T follicular helper cell (primary cell): ENCODE measurements at places on chromosomes 1 and 21.

DNA sequence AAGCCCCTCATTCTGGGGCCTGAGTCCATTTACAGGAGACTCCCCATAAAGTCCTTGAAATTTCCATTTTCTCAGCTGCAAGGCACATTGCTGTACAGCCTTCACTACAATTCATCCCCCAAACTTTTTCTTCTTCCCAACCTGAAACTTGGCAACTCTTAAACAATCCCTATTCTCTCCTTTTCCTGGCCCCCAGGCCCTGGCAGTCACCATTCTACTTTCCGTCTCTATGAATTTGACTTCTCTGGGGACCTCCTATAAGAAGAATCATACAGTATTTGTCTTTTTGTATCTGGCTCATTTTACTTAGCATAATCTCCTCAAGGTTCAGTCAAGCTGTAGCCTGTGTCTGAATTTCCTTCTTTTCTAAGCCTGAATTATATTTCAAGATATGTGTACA is 332.9 kb downstream of the PCP4 start:
- no peak for DNase-seq

DNA sequence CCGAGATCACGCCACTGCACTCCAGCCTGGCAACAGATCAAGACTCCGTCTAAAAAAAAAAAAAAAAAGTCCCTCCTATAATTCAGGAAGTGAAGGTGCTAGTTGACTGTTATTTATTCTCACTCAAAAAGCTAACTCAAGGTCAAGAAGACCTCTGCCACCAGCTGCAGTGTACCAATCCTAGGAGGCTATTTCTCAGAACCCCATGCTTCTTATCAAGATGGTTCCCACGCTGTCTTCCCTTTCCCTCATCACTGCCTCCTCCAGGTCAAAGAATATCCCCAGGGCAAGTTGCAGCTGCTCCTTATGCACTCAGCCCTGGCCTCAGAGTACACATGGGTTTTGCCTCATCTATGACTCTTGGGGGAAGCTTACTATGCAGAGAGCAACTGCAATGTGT is 53.6 kb downstream of the RERE start:
- no peak for DNase-seq

- DNase-seq: no peak
Measured at GRCh38 chr1:117780687-117781475, 148.5 kb downstream of the GDAP2 start.

- no peak for DNase-seq
Measured at GRCh38 chr1:212613440-212614335, 5.1 kb downstream of the ATF3 start.

GRCh38 chr1:33965086-33965485 is 101.2 kb downstream of the HMGB4 start:
- no peak for DNase-seq

DNA sequence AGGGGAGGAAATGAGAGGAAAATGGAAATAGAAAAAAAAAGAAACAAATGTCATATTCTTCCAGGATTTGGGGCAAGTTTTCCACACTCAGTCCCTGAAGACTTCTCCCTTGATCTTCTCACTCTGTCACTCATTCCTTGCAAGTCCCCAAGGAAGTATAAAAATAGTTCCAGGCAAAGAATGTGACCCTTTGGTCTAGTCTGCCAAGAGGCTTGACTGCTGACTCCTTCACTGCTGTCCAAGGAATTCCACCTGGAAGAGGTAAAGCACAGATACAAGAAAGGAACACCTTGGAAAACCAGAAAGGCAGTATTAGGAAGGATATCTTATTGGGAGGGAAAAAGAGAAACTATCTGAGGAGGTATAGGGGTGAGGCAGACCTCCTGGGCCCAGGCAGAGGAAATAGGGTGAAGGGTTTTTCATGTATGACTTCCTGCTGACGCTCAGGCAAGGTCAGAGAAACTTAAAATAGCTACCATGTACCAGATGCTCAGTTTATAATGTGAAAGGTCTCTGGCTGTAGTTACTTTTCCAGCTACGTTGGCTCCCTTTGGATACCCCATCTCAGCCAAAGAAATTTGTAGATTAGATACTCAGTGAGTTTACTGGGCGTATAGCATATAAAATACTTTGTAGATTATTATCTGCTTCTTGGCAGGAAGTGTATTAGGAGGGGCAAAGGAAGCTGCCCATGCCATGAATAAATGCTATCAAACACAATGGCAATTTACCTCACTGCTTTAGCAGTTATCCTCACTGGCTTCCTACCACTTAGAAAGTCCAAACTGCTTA is 2.0 kb upstream of the GJA5 start:
- no peak for DNase-seq

DNA sequence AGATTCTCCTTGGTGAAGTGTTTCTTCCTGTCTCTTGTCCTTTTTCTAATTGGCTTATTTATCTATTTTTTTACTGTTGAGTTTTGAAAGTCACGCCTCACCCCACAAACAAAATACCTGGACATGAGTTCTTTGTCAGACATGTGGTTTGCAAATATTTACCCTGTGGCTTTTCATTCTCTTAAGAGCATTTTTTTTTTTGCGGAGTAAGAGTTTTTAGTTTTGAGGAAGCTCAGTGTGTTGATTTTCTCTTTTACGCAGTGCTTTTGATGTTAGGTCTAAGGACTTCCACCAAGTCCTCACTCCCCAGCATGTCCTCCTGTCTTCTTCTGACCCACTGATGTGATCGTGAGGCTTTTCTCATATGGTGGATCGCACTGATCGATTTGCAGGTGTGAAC is 7.6 kb downstream of the DFFB start:
- DNase-seq: no peak

- DNase-seq: no peak
Measured at GRCh38 chr1:156914440-156914856, 6.0 kb upstream of the LRRC71 start.

DNA sequence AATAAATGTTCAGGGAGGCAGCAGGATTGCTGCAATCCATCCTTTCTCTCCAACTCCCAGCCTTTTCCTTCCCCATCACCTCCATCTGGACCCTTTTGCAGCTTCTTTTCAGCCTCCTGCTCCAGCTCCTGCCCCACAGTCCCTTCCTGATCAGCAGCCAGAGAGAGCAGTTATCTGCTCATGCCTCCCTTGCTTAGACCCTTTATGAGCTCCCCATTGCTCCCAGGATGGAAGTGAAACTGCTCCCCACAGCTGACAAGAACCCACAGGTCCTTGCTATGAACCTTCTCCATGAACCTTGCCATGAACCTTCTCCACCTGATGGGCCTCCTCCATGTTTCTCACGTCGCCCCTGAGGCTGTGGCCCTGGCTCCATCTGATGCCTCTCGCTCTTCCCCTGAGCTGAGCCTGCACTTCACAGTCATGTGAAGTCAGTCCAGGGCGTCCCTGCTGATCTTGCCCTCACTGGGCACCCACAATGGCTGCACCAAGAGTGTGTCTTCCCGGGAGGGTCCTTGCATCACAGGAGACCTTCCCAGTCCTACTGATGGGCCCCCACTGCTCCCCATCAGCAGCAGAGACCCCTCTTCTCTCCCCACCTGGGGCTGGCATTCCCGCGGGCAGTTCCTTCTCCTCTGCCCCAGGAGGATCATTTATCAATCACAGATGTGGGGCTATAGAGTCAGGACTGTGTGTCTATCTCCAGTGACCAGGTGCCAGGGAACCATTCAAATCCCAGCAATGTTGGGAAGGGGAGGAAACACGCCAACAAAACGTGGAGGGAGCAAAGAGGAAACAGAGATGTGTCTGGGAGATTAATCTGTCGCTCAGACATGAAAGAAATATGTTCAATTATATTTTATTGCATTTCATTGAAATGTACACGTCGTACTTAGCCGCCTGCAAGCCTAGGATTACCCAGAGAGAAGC is 73.1 kb downstream of the MATN1 start:
- no peak for DNase-seq

DNA sequence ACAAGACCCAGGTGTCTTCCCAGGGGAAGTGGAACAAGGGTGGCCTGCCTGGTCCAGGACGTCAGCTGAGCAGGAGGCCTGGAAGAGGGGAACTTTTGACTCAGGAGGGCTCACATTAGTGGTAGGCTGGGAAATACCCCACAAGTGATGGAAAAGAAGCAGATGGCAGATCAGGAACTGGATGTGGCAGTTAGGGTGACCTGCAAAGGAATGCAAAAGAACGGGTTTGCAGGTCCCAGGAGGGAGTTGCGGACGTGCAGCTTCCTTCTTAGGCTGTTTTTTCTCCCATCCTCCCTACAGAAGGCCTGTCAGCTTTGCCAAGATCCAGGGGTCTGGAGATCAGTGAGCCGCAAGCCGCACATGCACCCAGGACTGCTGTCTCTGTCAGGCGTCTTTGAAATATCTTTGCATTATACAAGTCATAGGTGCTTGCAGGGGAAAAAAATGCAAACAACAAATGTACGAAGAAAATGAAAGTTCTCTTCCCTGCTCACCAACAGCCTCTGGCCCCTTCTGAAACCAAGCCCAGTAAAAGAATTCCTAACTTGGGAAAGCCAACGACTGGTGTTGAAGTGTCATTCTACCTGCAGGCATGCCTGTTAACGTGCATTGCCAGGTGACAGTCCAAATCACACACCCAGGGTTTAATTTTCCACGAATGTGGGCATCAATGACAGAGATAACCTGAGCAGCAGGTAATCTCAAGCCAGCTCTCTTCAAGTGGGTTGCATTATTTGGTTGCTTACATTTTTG is 34.4 kb downstream of the NENF start:
- DNase-seq: no peak

DNA sequence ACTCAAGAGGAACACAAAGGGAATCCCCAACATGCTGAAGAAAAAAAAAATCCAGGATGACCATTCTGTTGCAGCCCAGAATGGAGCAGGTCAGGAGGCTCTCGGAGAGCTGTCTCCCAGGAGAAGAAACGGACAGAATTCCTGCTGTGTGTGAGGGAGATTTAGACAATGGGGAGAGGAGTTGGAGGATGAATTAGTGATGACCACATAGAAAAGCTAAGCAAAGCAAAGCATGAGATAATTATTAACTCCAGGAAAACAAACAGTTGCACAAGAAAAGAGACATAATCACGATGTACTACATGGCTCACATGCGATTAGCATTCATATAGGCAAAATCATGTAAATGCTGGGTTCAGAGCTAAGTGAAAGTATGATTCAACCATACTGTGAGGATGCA is 61.1 kb upstream of the SMYD2 start:
- DNase-seq: no peak

GRCh38 chr21:36602735-36603134 is 96.2 kb upstream of the SIM2 start:
- no peak for DNase-seq

DNA sequence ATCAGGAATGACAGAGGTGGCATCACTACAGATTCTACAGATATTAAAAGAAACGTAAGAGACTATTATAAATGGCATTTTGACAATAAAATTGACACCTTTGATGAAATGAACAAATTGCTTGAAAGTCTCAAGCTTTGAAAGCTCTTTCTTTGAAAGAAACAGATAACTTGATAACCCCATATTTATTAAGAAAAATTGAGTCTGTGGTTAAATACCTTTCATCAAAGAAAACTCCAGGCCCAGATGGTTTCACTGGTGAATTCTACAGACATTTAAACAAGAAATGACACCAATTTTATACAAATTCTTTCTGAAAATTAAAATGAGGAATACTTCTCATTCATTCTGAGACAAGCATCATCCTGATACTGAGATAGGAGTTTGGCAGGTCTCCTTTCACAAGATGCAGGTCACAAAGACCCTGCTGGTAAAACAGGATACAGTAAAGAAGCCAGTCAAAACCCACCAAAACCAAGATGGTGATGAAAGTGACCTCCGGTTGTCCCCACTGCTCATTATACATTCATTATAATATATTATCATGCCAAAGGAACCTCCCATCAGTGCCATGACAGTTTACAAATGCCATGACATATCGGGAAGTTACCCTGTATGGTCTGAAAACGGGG is 210.9 kb downstream of the AKT3 start:
- DNase-seq: no peak

- no peak for DNase-seq
Measured at GRCh38 chr1:174023440-174023839, 1.3 kb upstream of the RC3H1 start.

- no peak for DNase-seq
Measured at GRCh38 chr1:58941471-58942289, 157.8 kb upstream of the JUN start.

GRCh38 chr1:208045463-208046260 is 134.7 kb upstream of the CD34 start:
- DNase-seq: no peak

GRCh38 chr1:246146804-246147523 is 360.1 kb downstream of the SMYD3 start:
- DNase-seq: no peak

DNA sequence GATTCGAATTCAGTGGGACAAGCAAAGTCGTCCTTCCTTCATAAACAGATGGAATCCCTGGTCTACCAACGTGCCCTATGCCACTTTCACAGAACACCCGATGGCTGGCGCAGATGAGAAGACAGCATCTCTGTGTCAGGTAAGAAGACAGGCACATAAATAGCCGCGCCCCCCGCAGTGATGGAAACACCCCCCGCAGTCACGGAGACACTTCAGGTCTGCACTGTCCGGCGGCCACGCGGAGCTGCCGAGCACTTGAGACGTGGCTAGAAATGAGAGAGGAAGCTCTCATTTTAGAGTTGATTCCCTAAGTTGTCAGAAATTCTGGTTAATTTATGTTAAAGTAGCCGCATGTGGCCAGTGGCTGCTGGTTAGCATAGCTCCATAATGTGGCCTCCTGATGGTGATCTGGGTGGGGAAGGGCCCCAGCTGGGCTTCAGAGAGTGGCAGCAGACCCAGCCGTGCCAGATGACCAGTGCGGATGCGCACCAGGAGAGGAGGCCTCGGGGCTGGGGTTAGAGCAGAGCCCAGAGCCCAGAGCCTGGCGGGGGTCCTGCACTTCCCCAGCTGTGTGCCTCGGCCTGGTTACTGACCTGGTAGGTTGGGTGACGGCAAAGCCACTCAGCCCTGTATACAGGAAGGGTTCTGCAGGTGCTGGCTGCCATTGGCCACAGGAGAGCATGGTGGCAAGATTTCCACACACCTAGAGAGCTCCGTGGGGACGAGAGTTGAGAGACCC is 2.9 kb downstream of the TPRG1L start:
- no peak for DNase-seq

DNA sequence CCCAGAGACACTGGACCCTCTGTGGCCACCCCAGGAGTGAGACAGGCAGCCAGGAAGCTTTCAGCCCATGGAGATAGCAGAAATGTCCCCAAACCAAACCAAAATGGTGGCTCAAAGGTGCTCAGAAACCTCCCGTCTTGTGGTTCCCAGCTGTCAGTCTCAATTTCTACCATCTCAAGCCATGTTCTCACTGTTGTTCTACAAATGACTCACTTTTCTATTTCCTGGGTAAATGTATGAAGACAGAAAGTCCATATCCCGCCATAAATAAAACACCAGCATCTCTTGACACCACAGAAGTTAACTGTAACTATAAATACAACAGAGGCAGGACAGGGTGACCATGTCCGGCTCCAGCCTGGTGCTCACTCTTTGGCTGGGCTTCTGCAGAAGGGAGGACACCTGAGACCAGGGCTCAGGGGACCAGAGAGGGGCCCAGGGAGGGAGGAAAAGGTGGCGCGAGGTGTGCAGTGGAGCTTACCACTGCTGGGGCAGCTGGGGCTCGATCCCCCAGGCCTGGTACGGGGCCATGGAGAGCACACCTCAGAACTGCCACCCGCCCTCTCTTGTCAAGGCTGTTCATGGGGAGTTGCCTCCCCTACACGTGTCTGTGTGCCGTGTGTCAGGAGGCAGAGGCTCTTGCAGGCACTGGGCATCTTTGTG is 43.6 kb downstream of the EPHB2 start:
- DNase-seq: no peak

GRCh38 chr21:24824209-24824608 is 783.1 kb downstream of the MRPL39 start:
- no peak for DNase-seq

- DNase-seq: no peak
Measured at GRCh38 chr1:182811975-182812722, 22.6 kb downstream of the NPL start.

- no peak for DNase-seq
Measured at GRCh38 chr1:61374156-61374555, 291.8 kb downstream of the NFIA start.
